ENCODE measurements at places on chromosomes 6 and 20. TPM values are rescaled to one million over a fixed set of nuclear protein-coding genes. Genes with fewer than 3 reads are reported as not detected.

Gene MOG
- not detected for total RNA-seq

Gene STMND1
- not detected for total RNA-seq

DNA sequence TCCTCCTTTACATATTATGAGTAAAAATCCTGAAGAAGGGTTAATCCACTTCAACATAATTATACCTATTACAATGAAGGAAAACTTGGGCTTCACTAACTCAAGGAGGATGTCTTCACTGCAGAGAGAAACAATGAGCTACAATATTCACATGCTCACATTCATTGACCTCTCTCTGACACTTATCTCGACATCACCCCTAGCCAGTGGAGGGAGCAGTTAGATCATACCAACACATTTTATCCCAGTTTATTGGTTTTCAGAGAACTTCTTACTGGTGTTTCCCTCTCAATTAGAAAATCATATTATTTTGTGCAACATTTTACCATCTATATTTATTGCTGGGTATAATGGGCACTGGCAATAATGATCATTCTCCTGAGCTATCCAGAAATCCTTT is 646.5 kb downstream of the TENT5A start:
- H3K27ac ChIP-seq: no peak overlapping the region
- no peaks in the 10 kb centered on the region for H3K4me1 ChIP-seq
- no peak overlapping the region for H3K4me3 ChIP-seq
- no peaks in the 10 kb centered on the region for H3K27me3 ChIP-seq
- H3K36me3 ChIP-seq: no peaks in the 10 kb centered on the region

DNA sequence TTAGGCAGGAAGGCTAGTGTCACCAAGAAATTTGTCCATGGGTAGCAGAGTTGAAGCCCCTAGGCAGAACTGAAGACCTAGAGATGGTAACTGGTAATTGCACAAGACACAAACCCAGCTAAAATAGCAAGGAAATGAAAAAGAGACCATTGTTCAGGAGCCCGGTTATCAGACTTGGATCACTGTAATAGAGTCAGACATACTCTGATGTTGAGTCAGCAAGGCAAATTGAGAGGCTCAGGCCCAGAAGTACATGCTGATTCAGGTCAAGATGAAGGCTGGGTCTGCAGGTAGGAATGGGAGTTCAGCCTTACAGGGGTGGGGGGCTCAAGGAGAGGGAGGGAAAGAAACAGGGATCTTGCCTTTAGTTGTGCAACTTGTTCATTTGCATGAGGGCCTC is 6.5 kb upstream of the TMEM242 start:
- DNase-seq: no peak
- no peak overlapping the region for H3K4me3 ChIP-seq
- no peak overlapping the region for H3K27ac ChIP-seq
- no peaks in the 10 kb centered on the region for H3K36me3 ChIP-seq

DNA sequence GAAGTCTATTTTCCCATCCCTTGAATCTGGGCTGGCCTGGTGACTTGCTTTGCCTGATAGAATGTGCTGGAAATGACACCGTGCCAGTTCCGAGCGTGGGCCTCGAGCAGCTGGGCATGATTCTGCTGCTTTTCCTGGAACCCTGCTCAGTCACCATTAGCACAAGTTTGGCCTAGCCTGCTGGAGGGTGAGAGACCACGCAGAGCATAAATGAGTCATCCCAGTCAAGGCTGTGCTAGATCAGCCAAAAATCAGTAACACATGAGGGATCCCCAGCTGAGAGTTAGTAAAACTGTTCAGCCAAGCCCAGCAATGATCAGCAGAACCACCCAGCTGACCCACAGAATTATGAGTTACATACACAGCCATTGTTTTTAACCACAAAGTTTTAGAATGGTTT is 74.8 kb upstream of the TOP1 start:
- H3K27ac ChIP-seq: no peak overlapping the region
- no peaks in the 10 kb centered on the region for H3K27me3 ChIP-seq
- H3K4me1 ChIP-seq: peaks cover 5% of the 10 kb centered on the region

DNA sequence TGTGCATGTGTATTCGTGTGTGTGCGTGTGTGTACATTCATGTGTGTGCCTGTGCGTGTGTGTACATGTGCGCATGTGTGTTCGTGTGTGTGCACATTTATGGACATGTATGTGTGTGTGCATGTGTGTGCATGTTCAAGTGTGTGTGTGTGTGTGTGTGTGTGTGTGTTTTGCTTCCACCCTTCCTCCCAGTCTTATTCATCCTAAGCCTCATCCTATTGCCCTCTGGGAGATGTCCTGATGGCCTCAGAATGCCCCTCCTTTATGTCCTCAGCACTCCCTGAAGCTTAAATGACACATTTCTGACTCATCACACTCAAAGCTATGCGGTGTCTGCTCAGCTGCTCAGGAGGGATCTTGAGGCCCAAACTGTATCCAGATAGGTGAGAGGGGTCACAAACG is 76.6 kb upstream of the CCDC167 start:
- no peaks in the 10 kb centered on the region for H3K36me3 ChIP-seq
- peak overlapping the region; percentile 45 for H3K27ac ChIP-seq
- DNase-seq: peak; percentile 23
- H3K4me1 ChIP-seq: peaks cover 5% of the 10 kb centered on the region
- no peaks in the 10 kb centered on the region for H3K27me3 ChIP-seq

All from Caco-2 (cell line).